ENCODE measurements at places on chromosomes 5 and 9. TPM values are rescaled to one million over a fixed set of nuclear protein-coding genes. Genes with fewer than 3 reads are reported as not detected.

DNA sequence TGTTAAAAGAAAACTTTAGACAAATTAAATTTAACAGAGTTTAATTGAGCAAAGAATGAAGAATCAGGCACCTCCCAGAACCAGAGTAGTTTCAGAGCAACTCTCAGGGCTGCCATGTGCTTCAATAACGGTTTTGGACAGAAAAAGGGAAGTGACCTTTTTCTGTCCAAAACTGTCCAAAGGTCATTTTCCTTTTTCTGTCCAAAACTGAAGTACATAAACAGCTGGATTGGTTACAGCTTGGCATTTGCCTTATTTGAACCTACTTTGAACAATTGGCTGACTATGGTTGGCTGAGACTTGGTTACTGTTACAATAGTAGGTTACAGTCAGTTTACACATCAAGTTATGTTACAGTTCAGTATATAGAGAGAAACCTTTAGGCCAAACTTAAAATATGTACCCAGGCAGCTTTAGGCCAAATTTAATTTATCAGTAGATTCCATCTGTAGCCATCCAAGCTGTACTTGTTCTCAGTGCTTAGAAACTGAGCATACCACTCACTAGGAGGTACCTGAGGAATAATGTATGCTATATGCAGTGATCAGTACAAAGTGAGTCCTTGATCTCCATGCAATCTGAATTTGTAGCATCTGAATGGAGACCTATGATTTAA, 44.0 kb downstream of the C9orf85 start:
- DNase-seq = no peak
- no peak overlapping the region for H3K27ac ChIP-seq

GRCh38 chr9:133974631-133975341, 17.3 kb downstream of the VAV2 start:
- H3K4me1 ChIP-seq = peaks cover 12% of the 10 kb centered on the region
- DNase-seq = no peak
- no peaks in the 10 kb centered on the region for H3K27me3 ChIP-seq
- no peak overlapping the region for H3K27ac ChIP-seq
- no peak overlapping the region for H3K4me3 ChIP-seq
- H3K36me3 ChIP-seq = no peaks in the 10 kb centered on the region

DNA sequence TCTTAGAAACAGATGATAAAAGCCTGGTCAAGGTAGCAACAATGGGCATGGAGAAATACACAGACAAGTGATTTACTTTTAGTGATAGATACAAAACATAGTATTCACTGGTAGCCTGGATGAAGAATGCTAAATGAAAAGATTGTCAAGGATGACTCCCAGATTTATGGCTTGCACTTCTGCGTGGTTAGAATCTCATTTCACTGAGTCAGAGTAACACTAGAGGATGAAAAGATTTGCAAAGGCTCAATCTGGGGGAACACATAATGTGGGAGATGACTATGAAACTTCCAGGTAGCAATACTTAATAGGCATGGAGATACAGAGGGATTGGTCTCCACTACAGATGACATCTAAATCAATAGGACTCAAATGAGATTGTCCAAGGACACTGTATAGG, 38.4 kb downstream of the AGTPBP1 start:
- DNase-seq = no peak
- no peaks in the 10 kb centered on the region for H3K4me1 ChIP-seq
- H3K27me3 ChIP-seq = no peaks in the 10 kb centered on the region
- H3K36me3 ChIP-seq = no peaks in the 10 kb centered on the region

DNA sequence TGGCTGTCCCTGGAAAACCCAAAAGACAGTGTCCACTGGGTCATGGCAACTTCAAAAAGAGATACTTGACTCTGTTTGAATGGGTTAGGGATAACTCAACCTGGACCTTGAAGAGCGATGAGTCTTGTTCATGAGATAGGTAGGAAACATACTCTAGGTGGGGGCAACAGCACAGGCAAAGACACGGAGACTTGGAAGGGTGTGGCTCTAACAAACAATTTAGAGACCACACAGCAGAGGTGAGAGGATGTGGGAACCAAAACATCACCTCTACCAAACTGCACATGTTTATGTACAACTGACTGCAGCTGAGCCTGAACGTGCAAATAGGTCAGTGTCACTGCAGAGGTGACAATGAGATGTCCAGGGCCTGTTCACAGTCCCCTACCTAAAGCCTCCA, 247.7 kb upstream of the ADRA1B start:
- H3K27me3 ChIP-seq = no peaks in the 10 kb centered on the region
- no peak overlapping the region for H3K27ac ChIP-seq
- H3K4me3 ChIP-seq = no peak overlapping the region
- no peaks in the 10 kb centered on the region for H3K36me3 ChIP-seq
- H3K4me1 ChIP-seq = no peaks in the 10 kb centered on the region

- no peak overlapping the region for H3K27ac ChIP-seq
- no peaks in the 10 kb centered on the region for H3K27me3 ChIP-seq
- DNase-seq = no peak
Measured at GRCh38 chr9:101333926-101334702, 50.7 kb downstream of the BAAT start.

DNA sequence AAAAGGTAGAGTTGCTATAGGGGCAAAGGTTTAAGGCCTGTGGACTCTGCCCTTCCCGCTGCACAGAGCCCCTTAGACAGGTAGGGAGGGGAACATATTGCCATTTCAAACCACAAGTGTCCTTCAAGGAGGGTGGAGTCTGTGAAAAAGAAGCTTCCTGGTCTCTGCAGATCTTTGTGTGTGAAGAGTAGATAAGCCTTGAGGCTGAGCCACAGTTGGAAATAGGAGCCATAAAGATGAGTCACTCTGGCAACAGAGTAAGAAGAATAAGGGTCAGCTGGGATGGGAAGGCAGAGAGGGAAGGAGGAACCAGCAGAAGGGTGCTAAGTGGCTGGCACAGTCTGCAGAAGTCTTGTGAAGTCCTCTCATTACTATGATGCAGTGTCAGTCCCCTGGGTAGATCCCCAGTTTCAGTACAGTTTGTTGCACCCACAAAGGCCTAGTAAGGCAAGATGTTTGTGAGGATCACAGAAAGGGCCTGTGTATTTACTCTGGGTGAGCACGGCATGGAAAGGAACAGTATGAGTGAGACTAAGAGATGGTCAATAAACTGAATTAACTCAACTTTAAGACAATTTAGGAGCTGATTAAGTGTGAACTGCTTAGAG, 18.1 kb downstream of the GRXCR2 start:
- H3K4me3 ChIP-seq = no peak overlapping the region
- no peaks in the 10 kb centered on the region for H3K36me3 ChIP-seq
- no peak for DNase-seq
- H3K4me1 ChIP-seq = peaks cover 26% of the 10 kb centered on the region

GRCh38 chr9:109771087-109771486, 8.9 kb upstream of the PALM2AKAP2 start:
- peaks cover 40% of the 10 kb centered on the region for H3K4me1 ChIP-seq
- no peaks in the 10 kb centered on the region for H3K27me3 ChIP-seq
- no peaks in the 10 kb centered on the region for H3K36me3 ChIP-seq
- DNase-seq = no peak
- H3K4me3 ChIP-seq = no peak overlapping the region
- H3K27ac ChIP-seq = no peak overlapping the region

DNA sequence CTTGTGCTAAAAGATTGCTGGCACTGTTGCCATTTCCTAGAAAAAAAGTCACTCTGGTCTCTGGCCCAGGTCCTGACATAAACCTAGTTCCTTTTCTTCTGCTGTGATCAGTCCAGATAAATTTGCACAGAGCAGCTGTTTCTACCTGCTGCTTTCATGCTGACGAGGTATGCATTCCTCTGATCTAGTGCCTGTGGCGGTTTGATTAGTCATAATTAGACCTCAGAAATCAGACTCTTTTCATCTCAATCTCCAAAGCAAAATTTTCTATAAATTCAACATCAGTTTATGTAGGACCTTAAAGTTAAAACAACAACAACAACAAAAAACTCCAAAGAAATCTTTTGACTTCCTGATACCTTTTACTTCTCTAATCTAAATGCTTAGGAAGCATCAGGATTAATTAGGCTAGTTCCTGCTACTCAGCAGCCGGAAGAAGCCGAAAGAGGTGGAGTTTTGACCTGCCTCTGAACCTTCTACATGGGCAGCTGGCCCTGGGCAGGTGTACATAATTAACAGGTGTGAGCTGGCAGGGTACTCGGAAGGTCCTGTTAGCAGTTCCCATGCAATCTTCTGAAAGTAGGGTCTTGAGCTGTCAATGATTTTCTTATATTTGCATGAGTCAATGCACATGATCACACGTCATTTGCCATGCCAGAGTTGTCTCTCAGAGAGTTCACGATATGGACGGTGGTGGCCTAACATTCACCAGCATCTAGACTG, 83.3 kb upstream of the CCDC112 start:
- no peak overlapping the region for H3K4me3 ChIP-seq
- no peaks in the 10 kb centered on the region for H3K4me1 ChIP-seq
- no peaks in the 10 kb centered on the region for H3K36me3 ChIP-seq
- DNase-seq = no peak

Gene RNF208
- total RNA-seq = 5.9 TPM

Gene ARHGEF37
- total RNA-seq = 11.0 TPM

Gene IFNA21
- not detected for total RNA-seq

Gene C7
- total RNA-seq = 176 TPM

Gene PAM
- 2,512 TPM for total RNA-seq

Measured in right atrium auricular region (tissue), 2 donors.